ENCODE measurements at places on chromosomes 12 and 14.
A peak's percentile ranks its signal among the peaks of the same experiment; 100 is the strongest.

DNA sequence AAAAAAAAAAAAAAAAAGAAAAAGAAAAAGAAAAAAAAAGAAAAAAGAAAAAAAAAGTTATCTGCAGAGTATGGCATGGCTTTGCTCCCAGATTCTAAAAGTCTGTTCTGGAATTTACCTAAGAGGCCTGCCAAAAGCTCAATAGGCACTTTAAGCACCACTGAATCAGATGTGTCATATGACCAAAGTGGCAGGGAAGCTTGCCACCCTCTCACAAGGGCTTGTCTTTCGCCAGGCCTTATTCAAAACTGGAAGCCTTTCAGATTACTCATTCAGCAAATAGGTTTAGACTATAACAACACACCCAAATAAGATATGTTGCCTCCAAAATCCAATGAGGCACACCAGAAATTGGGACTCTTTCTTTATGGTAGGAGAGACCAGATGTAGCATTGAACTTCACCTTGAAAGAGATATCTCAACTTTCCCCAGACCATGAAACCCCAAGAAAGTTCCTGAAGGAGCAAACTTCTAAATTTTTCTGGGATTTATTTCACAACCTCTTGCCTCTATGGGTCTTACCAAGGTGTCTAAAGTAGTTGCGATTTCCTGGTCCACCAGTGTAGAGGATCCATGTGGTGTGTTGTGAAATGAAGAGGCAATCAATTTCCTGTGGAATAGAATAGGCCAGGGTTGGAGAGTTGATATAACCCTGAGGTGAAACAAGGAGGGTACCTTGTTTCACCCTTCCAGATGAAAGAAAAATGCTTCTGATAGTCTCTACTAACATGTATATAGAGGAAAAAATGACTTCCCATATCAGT is 218.8 kb downstream of the DAD1 start:
- no peak for DNase-seq

DNA sequence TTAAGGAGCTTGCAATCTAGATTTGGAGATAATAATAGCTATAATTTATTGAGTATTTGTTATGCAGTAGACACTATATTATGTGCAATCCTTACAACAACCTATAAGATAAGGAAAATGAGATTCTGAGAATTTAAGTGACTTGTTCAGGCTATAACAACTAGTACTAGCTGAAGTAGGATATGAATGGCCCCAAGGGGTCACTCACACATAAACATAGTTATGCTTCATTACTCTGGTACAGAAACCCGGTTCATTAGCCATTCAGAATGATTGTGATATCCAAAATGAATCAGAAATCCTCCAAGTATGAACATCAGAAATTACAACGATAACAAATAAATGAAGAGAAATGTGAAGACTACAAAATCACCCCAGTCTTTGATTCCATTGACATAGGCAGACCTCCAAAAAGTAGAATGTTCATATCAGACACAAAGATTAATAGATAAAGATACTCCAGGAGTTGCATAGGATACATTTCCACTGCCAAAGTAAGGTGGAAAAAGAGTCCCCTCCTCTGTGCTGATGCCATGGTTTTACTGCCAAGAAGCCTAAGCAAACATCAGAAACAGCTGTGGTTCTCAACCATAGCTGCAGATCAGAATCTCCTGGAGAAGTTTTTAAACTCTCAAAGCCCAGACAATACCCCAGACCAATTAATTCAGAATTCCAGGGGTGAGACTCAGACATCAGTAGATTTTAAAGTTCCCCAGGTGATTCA is 8.6 kb upstream of the NID2 start:
- no peak for DNase-seq

DNA sequence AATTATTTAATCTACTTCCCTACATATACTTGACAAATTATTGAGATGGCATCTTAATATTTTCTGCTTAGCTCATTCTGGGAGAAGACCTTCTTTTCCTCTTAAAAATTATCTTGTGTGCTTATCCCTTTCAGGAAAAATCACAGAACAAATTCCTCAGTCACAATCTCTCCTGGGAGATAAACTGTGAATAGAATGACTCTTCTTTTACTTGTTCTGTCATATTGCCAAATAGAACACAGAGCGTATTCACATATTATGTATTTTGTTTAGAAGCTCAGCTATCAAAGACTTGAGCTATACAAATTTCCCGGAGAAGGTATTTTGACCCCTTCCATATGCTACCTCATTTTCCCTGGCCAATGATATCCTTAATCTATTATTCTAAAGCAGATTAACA is 146.7 kb downstream of the TMEM117 start:
- no peak for DNase-seq

GRCh38 chr14:105525861-105526775 is at the start of gene TMEM121:
TSS of gene TMEM121 (plus strand) at chr14:105526583. CDS start at chr14:105528835, 2,252 bp downstream.
- DNase-seq: no peak

DNA sequence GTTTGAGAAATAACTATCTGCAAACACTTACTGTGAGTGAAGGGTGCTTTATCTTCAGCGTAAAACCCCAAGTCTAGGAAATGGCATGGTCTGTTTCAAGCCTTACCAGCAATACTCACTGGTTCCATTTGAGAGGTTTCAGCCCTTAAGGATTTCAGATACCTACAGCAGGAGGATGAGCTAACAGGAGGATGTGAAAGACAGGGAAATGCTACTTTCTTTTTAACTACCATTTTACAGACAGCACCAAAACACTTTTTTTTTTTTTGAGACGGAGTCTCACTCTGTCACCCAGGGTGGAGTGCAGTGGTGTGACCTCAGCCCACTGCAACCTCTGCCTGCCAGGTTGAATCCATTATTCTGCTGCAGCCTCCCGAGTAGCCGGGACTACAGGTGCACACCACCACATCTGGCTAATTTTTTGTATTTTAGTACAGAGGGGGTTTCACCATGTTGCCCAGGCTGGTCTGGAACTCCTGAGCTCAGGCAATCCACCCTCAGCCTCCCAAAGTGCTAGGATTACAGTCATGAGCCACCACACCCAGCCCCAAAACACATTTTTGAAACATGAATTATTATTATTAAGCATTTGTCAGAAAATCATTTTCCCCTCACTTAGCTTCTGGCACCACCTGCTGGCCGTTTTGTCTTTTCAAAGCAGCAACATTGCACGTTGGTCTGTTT is 4.6 kb downstream of the MTRFR start:
- DNase-seq: peak; percentile 44

- no peak for DNase-seq
Observed at GRCh38 chr12:119573086-119573485, 20.5 kb upstream of the TMEM233 start.

- DNase-seq: no peak
Observed at GRCh38 chr12:77433799-77434198, 368.4 kb upstream of the E2F7 start.

- DNase-seq: no peak
Observed at GRCh38 chr14:81169711-81170103, 51.1 kb downstream of the GTF2A1 start.

- no peak for DNase-seq
Observed at GRCh38 chr14:69855180-69855832, 23.9 kb upstream of the SMOC1 start.

- DNase-seq: no peak
Observed at GRCh38 chr14:26791117-26791806, 193.4 kb upstream of the NOVA1 start.

- DNase-seq: no peak
Observed at GRCh38 chr12:110548678-110549077, 34.4 kb downstream of the PPTC7 start.

DNA sequence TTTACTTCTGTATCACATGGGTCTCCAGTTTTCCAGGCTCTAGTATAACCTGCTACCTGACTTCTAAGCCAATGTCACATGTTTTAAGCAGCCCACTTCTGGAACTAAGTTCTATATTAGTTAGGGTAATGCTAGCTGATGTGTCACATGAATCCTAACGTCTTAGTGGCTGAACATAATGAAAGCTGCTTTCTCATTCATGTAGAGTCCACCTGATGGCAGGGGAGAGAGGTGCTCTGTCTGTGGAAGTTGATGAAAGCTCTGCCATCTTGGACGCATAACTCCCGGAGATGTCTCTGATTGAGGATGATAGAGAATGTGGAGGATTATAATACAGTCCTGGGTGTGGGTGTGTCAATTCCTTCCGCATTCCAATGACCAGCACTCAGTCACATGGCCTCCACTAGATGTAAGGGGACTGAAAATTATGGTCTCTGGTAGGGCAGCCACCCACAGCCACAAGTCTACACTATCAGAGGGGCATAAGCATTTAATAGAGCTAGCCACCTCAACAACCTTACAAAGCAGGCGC is 234.4 kb upstream of the CRY1 start:
- DNase-seq: no peak
